SHP77 treated with DMSO at 0.1 percent for 48 hours (cell line): ENCODE measurements at places on chromosomes 7 and 10.
A peak's percentile ranks its signal among the peaks of the same experiment; 100 is the strongest.

GRCh38 chr10:91592266-91592975, 40.5 kb downstream of the PPP1R3C start:
- no peak for DNase-seq

- no peak for DNase-seq
Observed at GRCh38 chr10:62911210-62911963, 95.2 kb upstream of the EGR2 start.

DNA sequence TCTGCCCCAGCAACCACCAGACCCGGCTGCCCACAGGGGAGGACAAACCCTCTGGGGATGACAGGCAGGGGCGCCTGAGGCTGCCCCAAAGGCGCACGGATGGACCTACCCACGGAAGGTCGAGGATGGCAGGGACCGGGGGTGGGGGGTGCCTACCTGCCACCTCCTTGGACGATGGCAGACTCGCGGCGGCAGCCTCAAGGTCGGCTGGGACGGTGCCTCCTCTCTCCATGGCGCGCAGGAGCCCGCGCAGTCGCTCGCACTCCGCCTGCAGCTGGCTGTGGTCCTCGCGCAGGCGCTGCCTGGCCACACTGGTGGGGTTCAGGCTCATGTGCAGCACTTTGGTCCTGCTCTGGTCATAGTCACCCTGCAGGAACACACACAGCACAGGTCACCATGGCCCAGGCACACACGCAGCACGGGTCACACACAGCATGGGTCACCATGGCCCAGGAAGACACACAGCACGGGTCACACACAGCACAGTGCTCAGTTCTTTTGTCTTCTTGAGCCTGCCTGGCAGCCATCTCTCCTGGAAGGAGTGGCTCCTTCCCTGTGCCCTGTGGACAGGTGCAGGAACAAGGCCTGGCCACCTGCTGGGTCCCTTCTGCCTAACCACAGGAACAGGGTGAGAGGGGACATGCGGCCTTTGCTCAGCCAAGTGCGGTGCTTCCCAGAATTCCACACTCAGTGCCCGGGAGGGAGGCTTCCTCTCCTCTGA, 266.6 kb downstream of the ELFN1 start:
- peak; percentile 44 for DNase-seq

DNA sequence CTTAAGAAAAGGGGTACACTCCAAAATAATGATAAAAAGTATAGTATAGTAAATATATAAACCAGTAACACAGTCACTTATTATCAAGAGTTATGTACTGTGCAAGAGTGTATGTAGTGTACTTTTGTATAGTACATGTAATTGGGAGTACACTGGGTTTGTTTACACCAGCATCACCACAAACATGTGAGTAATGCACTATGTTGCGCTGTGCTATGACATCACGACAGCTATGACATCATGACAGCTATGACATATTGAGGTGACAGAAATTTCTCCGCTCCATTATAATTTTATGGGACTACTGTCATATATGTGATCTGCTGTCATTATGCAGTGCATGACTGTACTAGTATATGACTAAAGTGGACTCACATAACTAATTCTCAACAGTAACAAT, 84.6 kb downstream of the KMT2C start:
- no peak for DNase-seq

DNA sequence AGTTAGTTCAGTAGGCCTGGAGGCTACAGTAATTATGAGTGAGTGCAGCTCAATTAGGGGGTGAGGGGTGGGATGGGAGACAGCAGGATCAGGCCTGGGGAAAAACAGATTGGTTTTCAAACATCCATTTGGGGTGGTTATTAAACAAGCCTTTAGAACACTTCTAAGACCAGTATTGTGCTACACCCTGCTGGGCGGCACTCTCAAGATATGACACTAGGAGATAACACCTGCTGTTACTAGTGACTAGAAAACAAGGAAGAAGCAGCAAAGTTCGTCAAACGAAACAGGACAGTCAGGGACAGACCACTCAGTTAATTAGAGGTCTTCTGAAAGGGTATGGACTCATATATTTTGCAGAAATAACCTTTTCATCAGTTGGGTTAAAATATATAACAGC, 353.6 kb downstream of the PTEN start:
- no peak for DNase-seq
